GM23338 (cell line): ENCODE measurements at places on chromosomes 5 and 9. TPM values are rescaled to one million over a fixed set of nuclear protein-coding genes. Genes with fewer than 3 reads are reported as not detected.

TAF11L5 gene
- polyA plus RNA-seq, result not detected in 2 replicates

TTC23L gene
- polyA plus RNA-seq, result 1.1 and 2.3 TPM in 2 replicates

TMC1 gene
- polyA plus RNA-seq, result 0.42 and 0.61 TPM in 2 replicates

ANKRD33B gene
- polyA plus RNA-seq, result 2.7 and 2.9 TPM in 2 replicates

FRMPD1 gene
- 0.23 and 0.37 TPM in 2 replicates for polyA plus RNA-seq
